ENCODE measurements at places on chromosomes 2 and 18. TPM values are rescaled to one million over a fixed set of nuclear protein-coding genes. Genes with fewer than 3 reads are reported as not detected.

The RUFY4 gene
- total RNA-seq, result not detected

The POTEI gene
- total RNA-seq, result 0.44 TPM

The UGT1A3 gene
- not detected for total RNA-seq

The PDE11A gene
- not detected for total RNA-seq

The CFAP53 gene
- total RNA-seq, result 0.86 TPM

- DNase-seq, result no peak
Observed at GRCh38 chr2:22153931-22154613, 1030.3 kb downstream of the TDRD15 start.

The VWA3B gene
- total RNA-seq, result not detected

GRCh38 chr2:61995065-61995464, 89.6 kb downstream of the COMMD1 start:
- DNase-seq, result no peak

DNA sequence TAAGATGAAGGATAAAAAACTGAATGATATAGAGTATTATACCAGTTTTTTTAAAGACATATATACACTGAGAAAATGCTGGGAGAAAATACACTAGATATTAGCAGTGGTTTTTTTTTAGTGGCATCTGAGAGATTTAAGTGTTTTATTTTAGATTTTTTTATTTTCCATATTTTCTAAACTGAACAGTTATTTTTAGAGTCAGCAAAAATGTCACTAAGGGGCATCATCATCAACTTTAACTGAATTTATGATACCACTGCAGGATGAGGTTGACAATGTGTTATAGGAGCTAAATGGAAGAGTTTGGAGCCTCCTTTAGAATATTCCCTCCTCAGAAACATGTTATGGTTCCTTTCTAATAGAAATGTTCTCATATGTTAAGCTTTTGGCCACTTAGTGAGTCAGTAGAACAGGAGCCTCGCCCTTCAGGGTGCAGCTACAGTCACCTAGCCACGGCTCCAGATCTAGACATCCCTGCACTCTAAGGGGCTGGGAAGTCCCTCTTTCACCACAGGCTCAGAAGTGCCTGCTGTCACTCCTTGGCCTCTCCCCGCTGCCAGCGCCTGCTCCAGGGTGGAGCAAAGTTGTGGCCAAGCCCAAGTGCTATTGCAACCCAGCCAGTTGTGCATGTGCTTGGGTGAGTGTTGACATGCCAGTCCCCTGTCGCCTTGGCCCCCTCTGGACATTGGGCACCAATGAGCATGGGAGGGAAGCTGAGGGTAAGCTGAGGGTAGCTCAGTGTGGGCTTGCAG, 210.7 kb upstream of the RASGRP3 start:
- no peak for DNase-seq

The IL1F10 gene
- total RNA-seq, result not detected

- no peak for DNase-seq
Observed at GRCh38 chr2:66827851-66828250, 392.9 kb downstream of the MEIS1 start.

The MTIF2 gene
- total RNA-seq, result 47.1 TPM

DNA sequence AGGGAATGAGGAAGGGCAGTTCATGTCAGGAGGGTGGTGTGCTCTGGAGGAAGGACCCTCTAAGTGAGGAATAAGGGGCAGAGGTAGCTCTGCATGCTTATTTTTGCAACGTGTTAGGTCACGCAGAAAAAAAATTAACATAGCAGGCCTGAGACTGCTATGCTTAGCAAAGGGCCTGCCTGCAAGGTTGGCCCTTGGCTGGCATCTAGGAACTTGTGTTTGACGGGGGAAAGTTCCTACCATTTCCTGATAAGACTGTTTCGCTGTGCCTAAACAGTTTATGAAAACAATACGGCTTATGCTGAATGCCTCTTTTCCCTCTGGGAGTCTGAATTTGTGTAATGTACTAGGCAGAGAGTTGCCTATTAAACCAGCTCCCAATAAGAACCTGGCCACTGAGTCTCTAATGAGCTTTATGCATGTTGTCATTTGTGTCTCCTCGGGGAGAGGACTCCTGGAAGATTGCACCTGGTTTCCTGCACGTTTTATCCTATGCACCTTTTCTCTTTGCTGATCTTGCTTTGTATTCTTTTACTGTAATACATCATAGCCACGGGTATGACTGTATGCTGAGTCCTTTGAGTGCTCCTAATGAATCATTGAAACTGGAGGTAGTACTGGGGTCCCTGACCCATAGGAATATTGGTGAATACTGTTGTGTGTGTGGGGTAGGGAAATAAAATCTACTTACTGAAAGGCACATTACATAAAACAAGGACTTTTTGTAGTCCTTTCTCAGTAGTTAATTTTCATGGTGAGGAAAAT, 169.0 kb downstream of the PRPF40A start:
- no peak for DNase-seq

DNA sequence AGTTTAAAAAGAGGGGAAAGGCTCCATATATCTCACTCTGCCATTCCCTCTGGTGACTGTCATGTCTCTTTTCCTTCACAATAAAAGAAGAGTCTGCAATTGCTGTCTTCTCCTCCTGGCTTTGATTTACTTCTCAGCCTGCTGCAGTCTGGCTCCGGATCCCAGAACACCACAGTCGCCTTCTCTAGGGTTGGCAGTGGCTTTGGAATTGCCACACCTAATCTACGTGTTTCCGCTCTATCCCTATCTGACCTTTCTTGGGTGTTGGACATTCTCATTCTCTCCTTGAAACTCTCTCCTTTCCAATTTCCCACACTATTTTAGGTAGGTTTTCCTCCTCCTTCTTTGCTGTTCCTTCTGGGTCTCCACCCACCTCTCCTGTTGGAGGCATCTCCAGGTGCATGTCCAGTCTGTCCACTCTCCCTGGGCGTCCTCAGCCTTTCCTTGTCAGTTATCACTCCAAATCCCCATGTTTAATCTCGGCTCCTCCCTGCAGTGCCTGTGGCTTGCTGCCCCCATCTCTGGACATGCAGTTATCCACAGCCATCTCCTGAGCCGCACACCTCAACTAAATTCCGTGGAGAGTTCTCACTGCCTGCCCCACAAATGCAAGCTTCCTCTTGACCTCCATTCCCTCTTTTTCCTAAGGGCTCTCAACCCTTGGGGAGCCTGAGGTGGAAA, 112.8 kb downstream of the KCTD1 start:
- no peak for DNase-seq

DNA sequence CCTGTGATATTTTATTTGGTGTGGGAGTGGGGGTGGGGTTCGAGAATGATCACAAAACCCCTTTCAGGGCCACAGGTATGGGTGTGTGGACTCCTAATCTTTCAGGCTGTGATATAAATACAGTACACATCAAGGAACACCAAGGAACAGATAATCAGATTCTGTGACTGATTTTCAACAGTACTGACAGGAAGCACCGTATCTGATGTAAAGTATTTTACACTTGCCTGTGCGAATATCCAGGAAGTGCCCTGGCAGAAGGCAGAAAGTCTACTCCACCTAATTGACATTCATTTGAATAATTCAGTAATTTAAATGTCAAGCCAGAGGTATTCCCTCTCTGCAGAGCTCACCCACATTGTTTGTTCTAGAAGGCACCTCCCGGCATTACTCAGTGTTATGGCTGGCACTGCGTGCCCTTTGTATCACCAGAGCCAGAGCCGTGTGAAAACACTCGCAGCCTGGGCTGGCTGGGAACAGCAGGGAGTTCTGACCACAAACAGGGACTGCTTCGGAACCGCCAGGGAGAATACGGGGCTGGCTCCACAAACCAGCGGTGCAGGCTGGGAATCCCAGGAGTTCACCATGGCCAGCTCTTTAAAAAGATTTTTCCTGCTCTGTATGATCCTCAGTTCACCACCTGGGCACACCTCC, 91.8 kb downstream of the ACVR1 start:
- DNase-seq, result no peak

DNA sequence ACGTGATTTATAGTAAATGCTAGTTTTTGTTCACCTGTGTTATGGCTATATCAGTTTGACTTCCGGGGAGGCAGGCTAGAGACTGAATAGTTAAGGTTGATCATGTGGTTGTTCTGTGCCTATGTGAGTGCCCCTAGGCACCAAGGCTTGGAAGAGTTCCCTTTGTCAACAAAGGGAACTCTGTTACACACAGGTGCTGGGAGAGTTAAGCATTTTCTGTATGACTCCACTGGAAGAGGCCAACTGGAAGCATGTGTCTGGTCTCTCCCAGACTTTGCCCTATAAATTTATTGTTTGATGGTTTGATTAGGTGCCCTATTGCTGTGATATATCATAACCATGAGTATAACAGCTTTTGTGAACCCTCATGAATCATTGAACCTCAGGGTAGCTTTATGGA, 63.8 kb downstream of the ARL6IP6 start:
- no peak for DNase-seq
